ENCODE measurements at places on chromosomes 5 and 9.

GRCh38 chr9:128225770-128226411 is 22.7 kb downstream of the DNM1 start:
- DNase-seq = no peak

- DNase-seq = no peak
Measured at GRCh38 chr5:159928122-159928909, 12.0 kb downstream of the ADRA1B start.

GRCh38 chr9:117435630-117436261 is 20.9 kb upstream of the ASTN2 start:
- DNase-seq = no peak

- DNase-seq = no peak
Measured at GRCh38 chr5:179599973-179600372, 23.5 kb downstream of the HNRNPH1 start.

- no peak for DNase-seq
Measured at GRCh38 chr9:137168573-137168903, 1.3 kb downstream of the LRRC26 start.

DNA sequence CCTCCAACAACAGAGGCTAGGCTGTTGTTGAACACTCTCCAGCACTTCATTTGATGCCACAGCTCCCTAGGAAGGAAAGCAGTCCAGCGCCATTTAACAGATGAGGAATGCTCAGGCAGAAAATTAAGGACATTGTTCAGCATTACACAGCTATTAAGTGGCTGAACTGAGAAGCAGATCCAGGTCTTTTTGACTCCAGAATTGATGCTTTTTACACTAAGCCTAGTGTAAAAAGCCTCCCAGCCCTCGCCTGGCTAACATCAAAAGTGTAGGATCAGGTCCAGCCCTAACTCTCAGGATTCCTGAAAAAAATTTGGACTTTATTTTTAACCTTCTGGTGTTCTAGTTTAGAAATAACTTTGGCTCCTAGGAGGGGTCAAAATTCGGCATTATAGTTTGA is 106.4 kb upstream of the SMC5 start:
- DNase-seq = no peak

GRCh38 chr5:9774472-9775079 is 144.4 kb upstream of the TAS2R1 start:
- DNase-seq = no peak

- no peak for DNase-seq
Measured at GRCh38 chr5:74371621-74372020, 268.9 kb downstream of the ENC1 start.

DNA sequence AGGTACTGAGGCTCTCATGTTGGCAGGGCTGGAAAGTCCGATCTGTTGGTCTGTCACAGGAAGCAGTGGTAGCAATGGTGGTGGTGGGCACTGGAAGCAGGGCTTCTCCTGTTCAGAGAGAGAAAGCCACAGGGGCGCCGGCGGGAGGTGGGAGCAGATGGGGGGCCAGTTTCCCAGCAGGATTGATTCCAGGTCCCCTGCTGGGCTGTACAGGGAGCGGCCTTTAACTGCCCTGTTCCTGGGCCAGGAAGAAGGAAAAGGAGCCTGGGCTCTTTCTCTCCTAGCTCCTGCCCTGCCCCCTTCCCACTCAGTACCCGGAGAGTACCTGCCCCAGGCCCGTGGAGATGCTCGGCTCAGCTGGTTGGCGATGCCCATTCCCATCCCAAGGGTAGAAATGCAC is 2.6 kb upstream of the DAB2IP start:
- DNase-seq = no peak

GRCh38 chr9:97577051-97577450 is 56.1 kb downstream of the TSTD2 start:
- DNase-seq = no peak

GRCh38 chr5:135309391-135310327 is 89.4 kb downstream of the MACROH2A1 start:
- DNase-seq = no peak

DNA sequence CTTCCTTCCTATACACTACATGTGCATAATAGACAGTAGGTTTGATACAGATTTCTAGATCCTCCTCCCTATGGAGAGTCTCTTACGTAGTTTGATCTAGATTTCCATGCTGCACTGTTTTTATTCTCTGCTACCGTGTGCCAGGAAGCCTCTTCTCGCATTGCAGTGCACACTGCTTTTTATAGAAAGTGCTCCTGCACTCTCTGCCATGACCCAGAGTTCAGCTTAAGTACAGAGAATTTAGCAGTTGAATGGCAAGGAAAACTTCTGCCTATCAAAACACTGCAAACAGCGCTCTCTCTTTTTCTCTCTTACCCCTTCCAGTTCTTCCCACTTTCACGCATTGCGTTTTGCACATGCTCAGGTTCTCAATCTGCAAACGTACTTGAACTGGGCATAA is 187.4 kb downstream of the ARHGAP26 start:
- no peak for DNase-seq

DNA sequence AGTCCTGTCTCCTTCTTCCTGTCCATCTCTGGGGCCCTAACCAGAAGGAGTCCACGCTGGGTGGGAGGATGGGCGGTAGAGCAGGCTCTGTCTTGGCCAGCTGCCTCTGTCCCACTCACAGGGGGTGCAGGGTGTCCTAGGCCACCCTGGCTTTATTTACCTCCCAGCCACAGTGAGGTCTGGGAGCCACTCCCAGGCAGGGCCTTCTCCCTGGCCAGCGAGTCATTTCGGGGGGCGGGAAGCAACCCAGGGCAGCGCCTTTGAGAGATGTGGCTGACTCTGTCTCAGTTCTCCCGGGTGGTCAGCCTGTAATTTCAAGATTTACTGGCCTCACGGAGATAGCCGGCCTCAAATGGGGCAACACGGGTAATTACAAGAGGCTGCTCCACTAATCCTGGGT is 67.4 kb upstream of the PTCH1 start:
- no peak for DNase-seq

DNA sequence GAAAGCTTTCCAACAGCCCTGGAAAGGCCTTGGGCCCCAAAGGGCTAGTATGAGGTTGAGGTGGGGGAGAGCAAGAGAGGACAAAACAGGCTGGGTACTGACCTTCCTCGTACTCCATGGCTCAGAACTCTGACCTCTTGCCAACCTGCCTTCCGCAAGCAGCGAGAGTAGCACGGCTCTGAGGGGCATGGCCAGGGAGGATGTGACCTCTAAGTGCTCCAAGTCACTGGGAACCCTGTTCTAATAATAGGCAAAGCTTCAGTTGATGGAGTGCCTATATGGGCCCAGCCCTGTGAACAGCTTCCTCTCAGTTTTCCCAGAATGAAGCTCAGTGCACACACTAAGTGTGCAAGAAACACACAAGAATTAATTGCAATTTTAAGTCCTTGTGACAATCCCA is 127.6 kb upstream of the GABRP start:
- no peak for DNase-seq

DNA sequence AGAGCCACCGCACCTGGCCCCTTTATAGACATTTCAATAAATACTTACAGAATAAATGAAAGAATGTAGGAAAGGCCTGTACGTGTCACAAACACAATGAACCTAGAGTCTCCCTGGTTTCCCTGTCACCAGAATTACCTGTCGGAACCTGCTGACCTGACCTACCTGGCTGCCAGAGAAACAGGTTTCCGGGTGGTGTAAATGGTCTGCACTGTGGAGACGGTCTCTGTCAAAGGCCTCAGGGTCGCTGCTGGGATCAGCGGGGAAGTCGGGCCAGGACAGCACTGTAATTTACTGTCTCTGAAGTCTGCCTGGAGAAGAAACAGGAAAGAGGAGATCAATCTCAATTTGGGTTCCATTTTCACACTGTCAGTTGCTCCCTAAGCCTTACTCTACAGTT is 9.3 kb upstream of the FRRS1L start:
- no peak for DNase-seq
